ENCODE measurements at places on chromosomes 13 and 19.

DNA sequence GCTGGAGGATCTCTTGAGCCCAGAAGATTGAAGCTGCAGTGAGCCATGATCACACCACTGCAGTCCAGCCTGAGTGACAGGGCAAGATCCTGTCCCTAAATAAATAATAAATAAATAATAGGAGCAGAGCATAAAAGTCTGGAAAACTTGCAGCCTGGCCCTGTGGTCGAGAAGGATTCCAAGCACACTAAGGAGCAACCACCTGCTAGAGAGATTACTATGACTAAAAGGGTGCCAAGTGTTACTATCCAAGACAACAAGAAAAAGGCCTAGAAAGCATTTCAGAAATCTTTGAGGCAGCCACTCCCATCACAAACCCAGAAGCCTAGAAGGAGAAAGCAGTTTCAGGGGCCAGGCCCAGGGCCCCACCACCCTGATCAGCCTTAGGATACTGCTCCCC, 46.1 kb downstream of the LHFPL6 start:
- no peak for DNase-seq

DNA sequence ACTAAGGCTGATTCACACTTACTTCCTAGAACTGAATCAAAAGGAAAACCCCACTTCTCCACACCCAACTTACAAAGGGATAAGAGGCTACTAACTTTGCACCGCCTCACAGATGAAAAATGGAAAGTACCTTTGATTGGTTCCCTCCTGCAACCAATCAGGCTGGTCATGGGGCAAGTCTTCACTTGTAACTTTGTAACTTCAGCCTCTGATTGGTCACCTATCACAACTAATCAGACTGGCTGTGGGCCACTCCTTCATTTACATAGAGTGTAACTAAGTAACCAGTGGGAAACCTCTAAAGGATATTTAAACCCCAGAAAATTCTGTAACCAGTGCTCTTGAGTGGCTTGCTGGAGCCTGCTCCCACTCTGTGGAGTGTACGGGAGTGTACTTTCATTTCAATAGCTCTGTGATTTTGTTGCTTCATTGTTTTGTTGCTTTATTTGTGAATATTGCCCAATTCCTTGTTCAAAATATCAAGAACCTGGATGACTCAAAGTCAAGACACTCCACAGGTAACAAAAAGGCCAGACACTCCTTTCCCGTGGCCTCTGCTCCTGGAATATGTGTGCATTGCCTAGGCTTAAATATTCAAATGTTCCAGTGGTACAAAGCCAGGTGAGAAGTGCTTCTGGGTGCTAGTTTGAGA, 50.5 kb downstream of the RFC3 start:
- DNase-seq: no peak

DNA sequence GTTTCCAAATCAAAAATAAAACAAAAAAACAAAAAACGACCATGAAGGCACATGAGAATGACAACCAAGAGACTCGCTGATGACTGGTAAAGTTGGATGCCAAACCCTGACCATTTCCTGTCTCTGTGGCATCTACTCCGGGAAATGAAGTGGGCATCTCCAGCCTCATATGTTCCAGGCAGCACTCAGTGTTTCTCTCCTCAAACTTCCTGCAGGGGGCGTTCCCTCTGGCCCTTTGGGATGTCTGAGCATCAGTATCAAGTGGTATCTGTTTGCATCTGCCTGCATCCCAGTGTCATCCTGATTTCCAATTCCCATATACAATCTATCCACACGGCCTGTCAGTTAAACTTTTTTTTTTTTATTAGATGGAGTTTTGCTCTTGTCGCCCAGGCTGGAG, 9.8 kb upstream of the SIGLEC12 start:
- no peak for DNase-seq

- no peak for DNase-seq
These were observed 25.1 kb downstream of the BICRA start for GRCh38 chr19:47633996-47634395.

- no peak for DNase-seq
These were observed 50.2 kb downstream of the FLT3 start for GRCh38 chr13:28049880-28050875.
